ENCODE measurements at places on chromosomes 6 and 20.

GRCh38 chr6:83218646-83219045, 25.5 kb downstream of the RWDD2A start:
- no peak for DNase-seq

- no peak for DNase-seq
These were observed 7.9 kb upstream of the GPRC6A start for GRCh38 chr6:116836606-116837342.

GRCh38 chr20:58473453-58474425, 41.5 kb downstream of the APCDD1L start:
- DNase-seq = no peak

- no peak for DNase-seq
These were observed 99.5 kb upstream of the BHLHE23 start for GRCh38 chr20:63106108-63106764.

DNA sequence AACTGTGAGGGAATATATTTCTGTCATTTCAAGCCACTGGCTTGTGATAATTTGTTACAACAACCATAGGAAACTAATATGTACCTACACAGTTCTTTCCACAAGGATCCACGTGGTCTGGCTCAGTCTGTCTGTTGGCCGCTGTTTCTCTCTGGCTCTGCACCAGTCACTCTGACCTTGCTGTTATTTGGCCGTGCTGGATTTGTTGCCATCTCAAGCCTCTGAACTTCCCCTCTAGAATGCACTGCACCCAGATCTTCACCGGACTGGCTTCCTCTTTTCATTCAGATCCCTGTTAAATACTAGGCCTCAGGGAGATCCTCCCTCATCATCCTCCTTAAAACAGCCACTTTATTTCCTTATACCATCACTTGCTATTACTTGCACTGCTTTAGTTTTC, 446.8 kb downstream of the TFAP2B start:
- no peak for DNase-seq

GRCh38 chr6:12527339-12527738, 189.2 kb upstream of the PHACTR1 start:
- no peak for DNase-seq

- no peak for DNase-seq
These were observed 15.0 kb downstream of the MAP7 start for GRCh38 chr6:136535017-136535765.

GRCh38 chr6:99219788-99220187, 129.7 kb downstream of the FAXC start:
- no peak for DNase-seq

- DNase-seq = no peak
These were observed 55.5 kb downstream of the TPBG start for GRCh38 chr6:82419132-82419581.

- no peak for DNase-seq
These were observed 401.3 kb downstream of the QKI start for GRCh38 chr6:163815796-163816195.

- DNase-seq = no peak
These were observed 26.3 kb upstream of the ZNF318 start for GRCh38 chr6:43395776-43396175.

DNA sequence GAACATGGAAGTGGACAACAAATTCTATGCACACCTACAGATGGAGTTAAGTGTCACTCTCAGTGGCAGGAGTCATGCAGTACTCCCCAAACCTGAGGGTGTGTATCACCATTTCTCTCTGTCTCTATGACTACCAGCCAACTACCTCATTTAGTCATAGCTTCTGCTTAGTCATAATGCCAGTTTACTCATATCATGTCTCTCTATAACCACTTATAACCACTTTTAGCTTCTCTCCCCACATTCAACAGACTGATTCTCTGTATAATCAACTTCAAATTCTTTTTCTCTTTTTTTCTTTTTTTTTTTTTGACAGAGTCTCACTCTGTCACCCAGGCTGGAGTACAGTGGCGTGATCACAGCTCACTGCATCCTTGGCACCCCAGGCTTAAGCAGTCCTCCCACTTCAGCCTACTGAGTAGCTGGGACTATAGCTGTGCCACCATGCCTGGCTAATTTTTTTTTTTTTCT, 13.8 kb upstream of the GTF3C6 start:
- DNase-seq = peak; percentile 9

DNA sequence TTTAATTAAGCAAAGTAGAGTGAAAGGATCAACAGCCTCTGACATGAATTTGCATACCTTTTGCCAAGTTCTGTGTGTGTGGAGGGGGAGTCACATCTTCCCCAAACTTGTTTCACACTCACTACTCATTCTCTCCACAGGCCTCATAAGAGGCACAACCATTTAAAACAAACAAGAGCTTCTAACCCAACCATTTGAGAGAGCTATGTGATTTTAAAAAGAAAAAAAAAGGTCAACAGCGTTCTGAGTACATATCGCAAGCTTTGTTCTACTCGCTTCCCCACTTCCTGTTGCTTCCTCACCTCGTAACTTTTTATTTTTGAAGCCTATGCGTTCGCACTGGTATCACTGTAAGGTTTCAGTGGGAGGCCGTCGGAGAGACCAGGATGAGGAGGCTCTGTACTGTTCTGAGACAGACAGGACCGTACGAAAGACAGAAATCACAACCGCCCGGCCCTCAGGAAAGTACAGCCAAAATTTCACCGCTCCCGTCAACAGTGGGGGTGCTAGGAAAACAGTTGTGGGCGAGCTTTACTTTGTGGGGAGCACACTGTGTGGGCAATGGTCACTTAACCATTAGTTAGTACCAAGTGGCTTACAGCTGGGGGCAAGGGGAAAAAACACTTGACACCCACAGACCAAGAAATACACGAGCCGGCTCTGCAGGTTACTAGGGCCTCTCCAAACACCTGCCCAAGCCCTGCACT, 61.3 kb downstream of the TRERF1 start:
- DNase-seq = no peak

DNA sequence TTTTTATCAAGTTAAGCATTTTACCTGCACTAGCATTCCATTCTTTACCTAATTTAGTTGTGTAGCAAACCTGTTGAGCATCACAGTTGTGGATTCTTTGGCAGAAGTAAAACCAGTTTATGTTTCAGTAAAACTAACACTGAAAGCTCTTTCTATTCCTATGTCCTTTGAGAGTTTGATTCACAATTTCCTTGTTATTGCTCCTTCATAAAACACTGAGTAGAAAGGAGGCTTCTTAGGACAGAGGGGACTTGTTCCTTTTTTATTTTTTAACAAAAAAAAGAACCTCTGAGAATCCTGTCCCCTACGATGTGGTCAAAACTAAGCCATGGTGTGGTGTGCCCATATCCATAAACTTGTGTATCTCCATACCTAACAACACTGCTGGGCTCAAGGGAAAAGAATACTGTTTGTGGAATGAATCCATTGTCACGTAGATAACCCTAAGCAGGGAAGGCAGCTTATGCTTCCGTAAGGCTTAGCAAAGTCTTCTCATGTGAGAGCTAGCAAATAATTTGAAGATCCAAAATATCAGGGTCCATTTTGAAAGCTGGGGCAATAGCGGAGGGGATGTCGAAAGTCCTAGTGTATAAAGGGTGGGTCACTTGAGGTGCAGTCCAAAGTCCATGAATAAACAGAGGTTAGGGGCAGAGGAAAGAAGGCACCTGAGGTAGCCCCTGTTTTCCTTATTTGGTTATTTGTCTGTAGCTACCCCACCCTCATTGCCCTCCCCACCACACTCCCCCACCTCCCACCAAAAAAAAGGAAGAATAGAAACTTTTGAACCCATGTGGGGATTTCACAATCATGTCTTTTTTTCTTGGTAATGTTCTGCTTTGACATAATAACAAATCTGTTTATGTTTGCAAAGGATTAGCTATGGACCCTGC, 71.0 kb downstream of the PLAGL1 start:
- no peak for DNase-seq

GRCh38 chr20:1855109-1855508, 40.1 kb upstream of the SIRPA start:
- DNase-seq = no peak

- DNase-seq = no peak
These were observed 212.6 kb upstream of the FOXQ1 start for GRCh38 chr6:1099264-1099663.

DNA sequence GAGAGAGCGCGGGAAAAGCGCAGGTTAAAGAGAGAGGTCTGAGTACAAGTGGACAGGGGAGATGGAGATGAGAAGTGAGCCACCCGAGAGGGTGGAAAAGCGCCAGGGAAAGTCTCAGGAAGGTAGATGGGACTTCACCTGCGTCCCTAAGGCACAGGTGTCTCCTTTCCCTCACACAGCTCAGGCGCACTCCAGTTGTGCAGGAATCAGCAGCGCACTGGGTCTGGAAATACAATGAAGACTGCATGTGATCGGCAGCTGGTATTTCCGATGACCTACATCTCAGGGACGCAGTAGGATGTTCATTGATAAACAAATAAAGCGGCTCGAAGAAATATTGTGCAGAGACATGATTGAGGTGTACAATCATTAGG, 432 bp upstream of the KHDRBS2 start:
- DNase-seq = no peak

- DNase-seq = no peak
These were observed 31.5 kb upstream of the SULF2 start for GRCh38 chr20:47816487-47817451.

DNA sequence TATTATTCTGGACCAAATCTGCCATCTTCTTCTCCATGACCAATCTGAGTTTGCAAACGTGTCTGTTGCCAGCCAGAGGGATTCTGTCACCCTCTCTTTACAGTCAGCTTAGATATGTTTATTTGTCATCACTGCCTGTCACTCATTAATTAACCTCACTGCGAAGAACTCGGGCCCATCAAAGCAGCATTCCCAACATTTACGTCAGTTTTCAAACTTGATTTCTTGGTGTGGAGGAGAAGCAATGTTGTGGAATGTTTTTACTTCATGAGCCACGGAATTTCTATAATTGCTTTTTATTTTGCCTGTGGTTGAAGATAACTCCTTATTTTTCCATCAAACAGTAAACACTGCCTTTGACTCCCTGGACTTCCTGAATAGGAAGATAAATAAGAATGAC, 91.8 kb upstream of the CNKSR3 start:
- DNase-seq = no peak

GRCh38 chr6:4788953-4789584, 12.9 kb downstream of the CDYL start:
- DNase-seq = no peak

- no peak for DNase-seq
These were observed 117.5 kb downstream of the GMPR start for GRCh38 chr6:16355699-16356446.

- DNase-seq = no peak
These were observed 44.2 kb upstream of the SCRT2 start for GRCh38 chr20:719816-720215.

- no peak for DNase-seq
These were observed 2.1 kb downstream of the SLC35B2 start for GRCh38 chr6:44255105-44255808.

DNA sequence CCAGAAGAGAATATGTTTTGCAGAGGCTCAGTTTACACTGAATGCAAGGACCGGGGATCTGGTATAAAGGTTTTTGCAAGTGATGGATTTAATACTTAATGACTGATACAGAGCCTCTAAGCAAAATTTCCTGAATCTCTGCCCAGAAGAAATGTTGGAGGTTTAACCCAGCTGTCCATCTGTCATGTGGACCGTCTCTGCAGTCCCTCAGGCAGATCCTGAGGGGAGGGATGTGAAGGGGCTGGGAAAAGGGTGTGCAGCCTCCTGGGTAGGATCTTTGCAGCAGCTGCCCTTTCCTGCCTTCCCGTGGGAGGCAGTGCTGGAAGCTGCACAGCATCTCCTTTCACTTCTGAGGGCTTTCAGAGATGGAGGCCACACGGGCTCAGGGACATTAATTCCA, 207.0 kb downstream of the SLC24A3 start:
- DNase-seq = no peak

GRCh38 chr20:63292292-63292701, 689 bp upstream of the COL20A1 start:
- no peak for DNase-seq

- DNase-seq = no peak
These were observed 626.0 kb downstream of the CDH26 start for GRCh38 chr20:60584221-60584620.
